Endothelial cell of umbilical vein (primary cell): ENCODE measurements at places on chromosomes 11 and 22.

- DNase-seq, result no peak
These were observed 44.3 kb downstream of the EXT2 start for GRCh38 chr11:44139565-44140330.

DNA sequence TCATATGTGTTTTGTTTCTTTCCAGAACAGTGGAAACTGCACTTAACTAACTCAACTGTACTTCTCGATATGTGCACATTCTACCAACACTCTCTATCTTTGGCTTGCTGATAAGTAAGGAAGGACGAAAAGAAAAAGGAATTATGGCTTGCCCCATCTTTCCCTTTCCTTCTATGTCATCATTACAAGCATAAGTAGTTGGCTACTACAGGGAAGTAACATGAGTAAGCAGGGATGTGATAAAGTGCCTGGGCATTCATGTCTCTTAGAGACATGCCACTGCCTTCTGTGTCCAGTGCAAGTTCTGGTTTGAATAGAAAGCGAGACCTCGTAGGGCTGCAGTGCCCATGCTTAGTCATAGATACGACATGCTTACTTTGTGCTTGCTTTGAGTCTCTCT is 342.5 kb downstream of the ETS1 start:
- DNase-seq, result no peak

- DNase-seq, result no peak
These were observed 35.3 kb downstream of the KIAA0930 start for GRCh38 chr22:45205276-45205925.

DNA sequence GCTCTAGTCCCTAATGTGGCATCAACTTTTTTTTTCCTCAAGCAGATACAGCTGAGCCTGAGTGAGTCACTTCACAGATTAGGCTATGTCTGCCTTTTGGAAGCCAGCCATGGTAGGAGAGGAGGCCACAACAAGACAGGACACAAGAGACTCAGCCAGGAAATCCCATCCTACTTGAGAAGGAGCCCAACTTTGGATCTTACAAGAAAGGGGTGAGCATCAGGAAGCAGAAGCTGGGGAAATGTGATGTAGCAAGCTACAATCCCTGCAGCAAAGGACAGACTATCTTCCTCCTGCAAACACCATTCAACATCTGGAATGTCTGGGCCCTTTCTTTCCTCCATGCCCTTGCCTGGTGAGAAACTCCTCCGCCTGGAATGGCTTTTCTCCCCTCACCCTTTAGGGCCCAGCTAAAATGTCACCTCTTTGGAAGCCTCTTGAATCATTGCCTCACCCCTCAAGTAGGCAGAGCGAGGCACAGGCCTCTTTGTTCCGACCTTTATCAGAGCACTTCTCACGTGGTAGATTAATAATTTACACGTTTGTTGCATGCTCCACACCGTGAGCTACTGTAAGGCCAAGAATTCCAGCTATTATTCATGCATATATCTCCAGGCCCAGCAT is 156.4 kb upstream of the PITPNB start:
- peak; percentile 54 for DNase-seq

- DNase-seq, result no peak
These were observed 239.6 kb upstream of the MPPED2 start for GRCh38 chr11:30825723-30826122.

DNA sequence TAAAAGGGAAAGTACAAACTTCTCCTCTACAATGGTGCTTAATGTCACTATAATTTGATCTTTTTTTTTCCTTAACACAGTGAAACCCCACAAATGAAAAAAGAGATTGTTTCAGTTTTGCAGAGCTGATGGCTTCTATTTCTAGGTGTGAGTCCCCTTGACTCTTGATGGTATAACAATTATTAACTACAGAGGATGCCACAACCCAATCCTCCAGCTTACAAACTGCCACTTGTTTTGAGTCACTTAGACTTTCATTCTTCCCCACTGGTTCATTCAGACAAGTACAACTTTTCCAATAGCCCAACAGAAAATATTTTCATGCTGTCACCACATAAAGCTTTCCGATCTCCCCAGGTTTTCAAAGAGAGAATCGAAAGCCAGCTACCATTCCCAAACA is 812.2 kb downstream of the LRRC4C start:
- DNase-seq, result no peak

- no peak for DNase-seq
These were observed 59.6 kb downstream of the ATXN10 start for GRCh38 chr22:45731041-45731797.

DNA sequence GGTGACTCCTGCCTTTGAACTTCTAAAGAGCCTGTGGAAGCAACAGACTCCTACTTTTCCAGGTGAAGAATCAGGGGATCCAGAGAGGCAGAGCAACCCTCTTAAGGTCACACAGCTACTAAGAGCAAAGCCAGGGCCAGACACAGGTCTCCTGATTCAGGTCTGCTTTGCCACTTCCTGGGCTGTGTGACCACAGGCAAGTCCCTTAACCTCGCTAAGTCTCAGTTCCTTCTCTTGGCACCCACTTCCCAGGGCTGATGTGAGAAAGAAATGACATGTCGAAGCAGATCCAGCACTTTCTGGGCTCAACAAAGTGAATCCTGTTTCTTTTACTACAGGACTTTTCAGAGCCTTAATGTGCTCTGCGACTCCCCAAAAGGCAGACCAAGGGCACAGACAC is 30.2 kb downstream of the UQCR10 start:
- no peak for DNase-seq

- no peak for DNase-seq
These were observed 42.8 kb downstream of the PRDM11 start for GRCh38 chr11:45189230-45189629.

- no peak for DNase-seq
These were observed 8.2 kb downstream of the PDGFB start for GRCh38 chr22:39236321-39237317.

GRCh38 chr11:57426929-57427726 is at the start of gene SLC43A3:
SLC43A3 (minus strand) TSS chr11:57427121; CDS start chr11:57426172, 949 bp downstream.
- peak; percentile 38 for DNase-seq

- DNase-seq, result no peak
These were observed 92.5 kb downstream of the DSCAML1 start for GRCh38 chr11:117704395-117705100.

GRCh38 chr11:131886201-131886600 is 515.8 kb downstream of the NTM start:
- no peak for DNase-seq

DNA sequence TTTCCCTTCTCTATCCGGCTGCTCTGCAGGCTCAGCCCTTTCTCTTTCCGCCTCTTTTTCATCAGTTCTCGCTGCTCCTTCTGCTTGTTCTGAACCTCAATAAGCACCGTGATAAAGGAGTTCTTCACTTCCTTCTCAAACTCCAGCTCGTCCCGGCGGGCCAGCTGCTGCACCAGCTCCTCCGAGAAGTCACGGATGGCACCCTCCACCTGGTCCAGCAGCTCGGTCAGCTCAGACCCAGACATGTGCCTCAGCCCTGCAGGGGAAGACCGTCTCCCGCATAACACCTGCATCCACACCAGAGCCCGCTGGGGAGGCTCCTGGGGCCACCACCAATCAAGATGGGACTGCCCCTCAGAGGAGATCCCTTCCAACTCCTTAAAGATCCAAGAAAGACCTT is 40.2 kb downstream of the FEZ1 start:
- no peak for DNase-seq

GRCh38 chr11:115164774-115165173 is 339.4 kb downstream of the CADM1 start:
- no peak for DNase-seq

GRCh38 chr11:123086305-123086704 is 24.4 kb upstream of the HSPA8 start:
- no peak for DNase-seq

DNA sequence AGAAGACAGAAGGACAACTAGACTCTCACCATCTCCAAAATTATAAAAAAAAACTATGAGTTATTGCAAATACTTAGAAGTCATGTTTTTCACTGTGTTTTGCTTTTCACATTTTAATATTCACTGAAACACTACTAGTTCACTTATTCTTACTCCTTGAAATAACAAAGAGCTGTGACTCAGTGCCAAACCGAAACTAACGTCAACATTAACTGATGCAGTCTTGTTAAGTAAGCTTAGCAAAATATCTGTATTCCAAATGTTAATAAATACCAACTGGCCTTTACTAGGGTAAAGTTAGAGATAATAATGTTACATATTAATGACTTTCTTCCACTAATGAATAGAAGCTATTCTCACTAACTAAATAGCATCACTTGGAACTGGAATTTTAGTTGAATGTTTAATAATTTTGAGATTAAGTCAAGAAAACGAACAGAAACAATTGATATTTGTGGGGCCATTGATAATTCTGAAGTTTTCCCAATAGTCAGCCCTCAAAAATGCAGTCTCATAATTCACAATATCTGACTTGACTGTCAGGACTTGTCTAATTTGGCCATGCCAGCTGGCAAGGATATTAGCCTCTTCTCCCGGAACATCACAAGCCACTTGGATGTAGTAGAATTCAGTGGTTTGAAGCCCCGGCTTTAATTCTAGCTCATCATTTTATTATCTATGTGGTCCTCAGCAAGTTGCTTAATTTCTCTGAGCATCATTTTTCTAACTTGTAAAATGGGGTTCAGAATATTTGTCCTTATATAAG is 230.1 kb upstream of the DDI1 start:
- DNase-seq, result peak; percentile 86

DNA sequence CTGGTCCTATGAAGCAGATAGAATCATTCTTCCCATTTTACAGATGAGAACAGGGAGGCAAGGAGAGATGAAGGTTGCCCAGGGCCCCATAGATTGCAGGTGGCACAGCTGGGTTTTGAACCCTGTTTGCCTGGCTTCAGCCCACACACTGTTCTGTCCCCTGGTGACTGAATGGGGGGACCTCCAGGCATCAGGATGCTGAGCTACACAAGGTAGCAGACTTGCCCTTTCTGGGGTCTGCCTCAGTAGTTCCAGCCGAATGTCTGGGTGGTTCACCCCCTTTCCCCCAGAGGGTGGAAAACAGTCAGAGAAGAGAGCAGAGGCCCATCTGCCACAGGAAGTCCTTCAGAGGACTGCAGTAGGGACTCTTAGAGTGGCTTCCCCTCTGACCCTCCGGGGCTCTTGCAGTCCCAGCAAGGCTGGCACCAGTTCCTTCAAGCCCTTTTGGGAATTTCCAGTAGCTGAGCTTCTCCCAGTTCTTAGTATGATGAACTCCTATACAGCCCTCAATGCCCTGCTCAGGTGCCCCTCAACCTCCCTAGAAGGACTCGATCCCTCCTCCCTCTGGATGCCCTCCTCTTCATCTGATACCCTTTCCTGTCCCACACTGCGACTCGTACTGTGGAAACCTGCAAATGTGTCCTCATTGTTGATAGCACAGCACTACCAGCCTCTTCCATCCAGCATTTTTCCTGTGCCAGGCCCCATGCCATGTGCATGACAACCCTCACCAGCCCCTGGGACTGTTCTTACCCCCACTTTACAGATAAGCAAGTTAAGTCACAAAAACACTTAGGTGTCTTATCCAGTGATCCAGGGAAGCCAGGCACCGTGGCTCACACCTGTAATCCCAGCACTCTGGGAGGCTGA is 82.8 kb downstream of the IGLL1 start:
- DNase-seq, result no peak

- DNase-seq, result no peak
These were observed 12.5 kb upstream of the SMIM35 start for GRCh38 chr11:118098996-118099837.

DNA sequence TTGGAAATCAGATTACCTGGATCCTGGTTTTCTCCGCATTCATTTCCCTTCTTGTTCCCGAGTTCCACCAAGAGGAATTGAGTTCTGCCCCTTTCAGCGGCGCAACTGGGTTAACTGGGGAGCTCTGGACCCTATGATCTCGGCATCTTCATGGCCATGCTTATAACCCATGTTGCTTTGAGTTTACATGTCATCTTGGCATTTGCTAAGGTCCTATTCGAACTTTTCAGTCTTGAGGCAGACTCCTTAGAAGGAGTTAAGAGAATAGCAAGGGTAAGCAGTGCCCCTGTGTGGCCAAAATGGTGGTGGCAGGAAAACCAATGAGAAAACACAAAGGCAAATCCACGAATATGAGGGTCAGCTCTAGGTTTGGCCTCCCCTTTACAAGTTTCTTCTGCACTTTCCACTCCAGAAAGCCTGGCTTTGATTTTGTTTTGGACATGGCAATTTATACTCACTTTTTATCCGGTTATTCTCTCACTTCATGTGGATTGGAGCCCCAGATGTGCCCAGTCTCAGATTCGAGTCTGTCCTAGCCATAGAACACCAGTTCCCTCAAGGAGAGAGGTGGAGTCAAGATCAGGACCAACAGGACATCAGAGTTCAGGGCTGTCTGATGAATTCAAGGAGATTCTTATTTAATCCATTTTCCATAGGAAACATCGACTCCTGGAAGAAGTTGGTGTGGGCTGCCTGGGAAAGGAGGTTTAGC is 55.3 kb upstream of the FBXO3 start:
- peak; percentile 76 for DNase-seq

DNA sequence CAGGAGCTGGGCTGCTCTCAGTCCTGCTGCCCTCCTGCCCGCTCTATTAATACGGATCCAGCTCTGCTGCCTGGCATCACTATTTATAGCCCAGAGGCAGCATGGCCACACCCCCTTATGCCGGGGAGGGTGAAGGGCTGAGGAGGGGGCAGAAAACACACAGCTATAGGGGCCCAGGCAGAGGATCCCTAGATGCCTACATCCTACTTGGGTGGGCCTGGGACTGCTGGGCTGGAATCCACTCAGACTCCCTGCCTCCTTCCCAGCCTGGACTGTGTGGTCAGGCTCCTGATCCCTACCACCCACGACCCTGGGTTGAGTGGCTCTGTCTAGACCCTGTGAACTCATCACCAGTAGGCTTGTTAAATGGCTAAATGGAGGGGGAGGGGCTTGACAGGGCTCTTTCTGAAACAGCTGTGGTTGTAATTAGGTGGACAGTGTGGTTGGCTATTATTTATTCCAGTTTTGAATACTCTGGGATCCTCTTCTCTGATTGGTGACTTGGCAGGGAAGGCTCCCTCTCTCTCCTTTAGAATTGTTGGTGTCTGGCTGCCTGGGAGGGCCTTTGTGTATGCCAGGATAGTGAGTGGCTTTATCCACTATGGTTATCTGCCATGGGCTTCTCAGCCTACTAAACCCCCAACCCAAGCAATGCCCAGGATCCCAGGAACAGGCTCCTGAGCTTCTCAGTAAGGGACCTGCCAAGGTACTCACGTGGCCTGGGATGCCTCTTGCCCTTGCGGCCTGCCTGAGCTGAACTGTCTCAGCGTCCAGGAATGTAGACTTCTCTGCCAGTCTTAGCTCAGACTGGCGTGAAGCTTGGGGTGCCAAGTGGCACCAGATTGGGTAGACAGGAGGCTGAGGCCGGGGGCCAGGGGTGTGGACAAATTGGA is 15.2 kb downstream of the PHLDB1 start:
- DNase-seq, result peak; percentile 32
